Fibroblast of the aortic adventitia (primary cell): ENCODE measurements at places on chromosomes 3 and 15.

- DNase-seq, result no peak
Observed at GRCh38 chr3:79724206-79724605, 43.6 kb downstream of the ROBO1 start.

DNA sequence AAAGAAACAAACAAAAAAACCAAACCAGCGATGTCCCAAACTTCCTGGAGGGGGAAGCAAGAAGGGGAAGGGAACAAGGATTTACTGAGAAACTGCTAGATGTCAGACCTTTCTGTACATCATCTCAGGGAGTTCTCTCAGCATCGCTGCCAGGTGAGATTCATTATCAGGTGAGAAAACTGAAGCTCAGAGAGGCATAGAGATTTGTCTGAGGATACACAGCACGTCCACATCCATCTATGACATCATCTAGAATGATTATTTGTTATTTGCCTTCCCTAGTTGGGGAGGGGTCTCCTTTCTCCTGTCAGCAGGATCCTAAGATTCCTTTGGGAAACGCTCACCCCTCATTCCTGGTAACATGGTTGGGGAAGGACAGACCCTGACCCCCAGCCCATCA, 57.1 kb upstream of the LINGO1 start:
- no peak for DNase-seq

- no peak for DNase-seq
Observed at GRCh38 chr3:54873059-54874010, 54.5 kb downstream of the LRTM1 start.

GRCh38 chr3:39347586-39347876, 18.0 kb downstream of the CCR8 start:
- DNase-seq, result no peak

DNA sequence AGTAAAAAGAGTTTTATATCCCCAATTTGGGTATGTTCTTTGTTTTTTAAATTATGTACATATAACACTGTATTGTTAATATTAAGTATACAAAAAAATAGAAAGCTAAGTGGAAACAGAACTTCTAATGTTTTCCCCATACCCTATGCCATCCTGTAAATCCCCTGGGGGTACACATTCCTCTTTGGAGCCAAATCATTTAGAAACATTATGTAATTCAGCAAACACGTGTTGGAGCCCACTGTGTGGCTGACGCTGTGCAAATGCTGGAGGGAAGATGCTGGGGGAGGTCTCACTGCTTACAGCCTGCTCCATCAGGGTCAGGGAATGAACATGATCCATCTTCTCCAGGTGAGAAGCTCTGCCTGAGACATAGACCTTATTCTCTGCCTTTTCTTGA, 52.8 kb downstream of the CRTC3 start:
- DNase-seq, result no peak

DNA sequence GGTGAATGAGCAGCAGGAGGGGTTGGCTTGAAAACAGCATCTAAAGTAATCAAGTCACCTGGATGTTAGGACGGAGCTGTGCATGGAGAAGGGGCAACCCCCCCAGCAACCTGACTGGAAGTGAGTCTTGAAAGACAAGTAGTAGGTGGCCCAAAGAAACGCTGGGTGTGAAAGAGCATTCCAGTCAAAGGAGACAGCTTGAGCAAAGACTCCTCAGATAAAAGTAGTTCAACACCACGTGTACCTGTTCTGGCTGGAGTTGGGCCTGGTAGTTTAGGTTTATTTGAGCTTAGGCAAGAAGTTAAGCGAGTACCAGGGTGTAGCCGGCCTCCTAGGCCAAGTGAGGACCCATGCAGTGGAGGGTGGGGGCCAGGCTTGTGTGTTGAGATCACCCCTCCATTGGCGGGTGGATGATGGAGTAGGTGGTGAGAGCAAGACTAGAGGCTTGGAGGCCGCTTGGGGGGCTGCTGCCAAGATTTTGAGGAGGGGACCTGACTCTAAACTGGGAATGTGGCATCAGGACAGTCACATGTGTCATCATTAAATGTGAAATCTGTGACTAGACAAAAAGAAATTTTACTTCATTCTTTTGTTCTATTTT, 61.3 kb downstream of the ABHD2 start:
- no peak for DNase-seq

- DNase-seq, result peak; percentile 49
Observed at GRCh38 chr3:127455541-127456450, 134.7 kb downstream of the TPRA1 start.

DNA sequence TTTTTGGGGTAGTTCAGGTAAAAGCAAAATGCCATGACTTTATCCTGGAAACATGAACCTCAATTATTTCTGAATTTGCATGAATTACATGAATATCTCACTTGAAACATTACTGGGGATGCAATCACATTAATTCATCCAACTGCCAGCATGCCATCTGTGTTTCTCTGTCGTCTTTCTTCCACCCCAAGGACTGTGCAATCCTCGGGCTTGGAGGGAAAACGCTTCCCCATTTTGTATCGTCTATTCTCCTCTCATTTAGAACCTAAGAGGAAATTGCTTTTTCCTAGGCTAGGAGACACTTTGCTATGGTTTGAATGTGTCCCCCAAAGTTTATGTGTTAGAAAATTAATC, 109.4 kb downstream of the SQOR start:
- no peak for DNase-seq
